WTC11 (cell line): ENCODE measurements at places on chromosomes 4 and X.

- DNase-seq: no peak
Observed at GRCh38 chr4:177371461-177371860, 61.8 kb downstream of the NEIL3 start.

GRCh38 chrX:66760651-66761050 lies 121.8 kb upstream of the EDA2R start:
- no peak for DNase-seq

DNA sequence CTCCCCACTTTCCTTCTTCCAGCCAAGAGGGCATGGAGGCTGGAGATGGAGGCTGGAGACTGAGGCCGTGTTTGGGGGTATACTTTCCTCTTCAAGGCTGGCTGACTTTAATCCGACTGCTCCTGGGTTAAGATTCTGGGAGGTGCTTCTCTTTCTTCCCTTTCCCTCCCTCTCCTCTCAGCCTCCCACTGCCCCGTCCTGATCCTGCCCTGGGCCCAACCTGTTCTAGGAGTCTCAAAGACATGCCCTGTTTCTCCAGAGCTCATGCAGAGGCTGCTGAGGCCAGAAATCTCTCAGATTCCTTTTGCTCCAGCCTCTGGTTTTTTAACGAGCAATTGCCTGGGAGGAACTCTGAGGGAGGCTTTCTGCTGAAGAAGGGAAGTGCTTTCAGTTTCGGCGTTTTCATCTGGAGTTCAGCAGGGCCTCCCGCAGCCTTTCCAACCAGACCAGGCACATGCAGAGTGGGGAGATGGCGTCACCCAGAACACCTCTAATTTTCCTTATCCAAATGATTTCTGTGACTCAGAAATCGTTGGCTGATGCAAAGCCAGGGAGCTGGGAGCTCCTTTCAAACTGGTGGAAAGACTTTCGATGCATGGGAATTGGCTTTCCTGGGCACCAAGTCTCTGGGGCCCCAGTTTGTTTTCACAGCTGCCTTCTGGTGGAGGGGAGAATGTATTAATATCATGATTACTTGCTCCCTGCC lies 34.5 kb upstream of the FAM9C start:
- DNase-seq: no peak

GRCh38 chr4:107870916-107871786 lies 46.4 kb downstream of the SGMS2 start:
- no peak for DNase-seq

- DNase-seq: no peak
Observed at GRCh38 chrX:108332281-108332680, 105.9 kb downstream of the COL4A6 start.

- DNase-seq: no peak
Observed at GRCh38 chrX:118675966-118676349, 51.4 kb upstream of the IL13RA1 start.

DNA sequence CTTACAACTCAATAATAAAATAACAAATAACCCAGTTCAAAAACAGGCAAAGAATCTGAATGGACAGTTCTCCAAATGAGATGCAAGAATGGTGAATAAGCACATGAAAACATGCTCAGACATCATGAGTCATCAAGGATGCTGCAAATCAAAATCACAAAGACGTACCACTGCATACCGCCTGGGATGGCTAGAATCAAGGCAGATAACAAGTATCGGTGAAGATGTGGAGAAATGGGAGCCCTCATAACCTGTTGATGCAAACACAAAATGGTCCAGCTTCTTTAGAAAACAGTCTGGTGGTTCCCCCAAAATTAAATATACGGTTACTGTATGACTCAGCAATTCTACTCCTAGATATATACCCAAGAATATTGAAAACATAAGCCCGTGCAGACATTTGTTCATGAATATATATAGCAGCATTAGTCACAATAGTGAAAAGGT lies 32.5 kb downstream of the AKAP4 start:
- DNase-seq: no peak

DNA sequence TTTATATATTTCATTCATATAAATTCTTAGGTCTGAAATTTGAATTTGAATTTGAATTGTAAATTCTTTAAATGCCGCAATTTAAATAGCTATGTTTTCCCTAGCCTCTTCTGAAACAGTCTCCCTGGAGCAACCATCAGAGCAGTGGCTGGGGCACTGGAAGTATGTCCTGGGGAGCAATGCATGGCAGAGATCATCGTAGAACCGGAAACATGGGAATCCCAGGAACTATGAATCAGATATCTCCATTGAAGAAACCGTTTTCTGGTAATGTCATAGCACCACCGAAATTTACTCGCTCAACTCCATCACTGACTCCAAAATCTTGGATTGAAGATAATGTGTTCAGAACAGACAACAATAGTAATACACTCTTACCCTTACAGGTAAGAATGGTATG lies 4.9 kb downstream of the CPEB2 start:
- DNase-seq: no peak

DNA sequence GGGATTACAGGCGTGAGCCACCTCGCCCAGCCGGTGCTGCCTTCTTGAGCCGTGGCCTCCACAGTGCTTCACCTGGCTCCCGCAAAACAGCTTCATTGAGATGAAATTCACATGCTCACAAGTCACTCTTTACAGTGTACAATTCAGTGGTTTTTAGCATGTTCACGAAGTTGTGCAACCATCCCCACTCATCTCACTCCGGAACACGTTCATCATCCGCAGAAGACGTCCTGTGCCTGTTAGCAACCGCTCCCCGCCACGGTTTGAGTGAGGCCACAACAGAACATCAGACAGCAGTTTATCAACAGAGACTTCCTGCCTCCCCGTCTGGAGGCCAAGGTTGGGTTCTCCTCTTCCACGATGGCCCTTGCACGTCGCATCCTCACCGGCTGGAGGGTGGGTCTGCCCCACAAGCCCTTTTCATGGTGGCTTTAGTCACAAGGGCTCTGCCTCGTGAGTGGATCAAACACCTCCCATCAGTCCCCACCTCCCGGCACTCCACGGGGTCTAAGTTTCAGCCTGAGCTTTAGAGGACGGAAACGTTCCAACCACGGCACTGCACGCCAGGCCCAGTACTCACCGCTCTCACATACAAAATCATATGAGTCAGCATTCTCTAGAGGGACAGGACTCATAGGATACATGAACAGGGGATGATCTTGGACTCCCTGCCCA lies 29.6 kb upstream of the SPON2 start:
- peak; percentile 7 for DNase-seq

GRCh38 chrX:74377282-74377681 lies 44.0 kb upstream of the SLC16A2 start:
- DNase-seq: no peak

DNA sequence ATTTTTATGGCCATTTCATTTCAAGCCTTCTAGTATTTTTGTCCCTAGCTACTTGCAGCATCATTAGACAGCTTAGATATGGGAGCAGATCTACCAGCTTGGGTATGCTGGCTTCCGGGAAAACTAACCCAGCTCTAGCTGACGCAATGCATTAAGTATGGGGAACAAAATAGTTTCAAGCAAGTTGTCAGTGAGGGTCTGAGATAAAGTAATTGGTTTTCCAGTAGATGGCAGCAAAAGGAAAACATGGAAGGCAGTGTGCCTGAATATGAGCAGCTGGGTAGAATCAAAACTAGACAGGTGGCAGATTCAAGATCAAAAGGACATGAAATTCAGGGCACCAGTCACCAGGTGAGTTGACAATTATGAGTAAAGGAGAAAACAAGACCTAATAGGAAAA lies 340.9 kb upstream of the CTSO start:
- DNase-seq: no peak

DNA sequence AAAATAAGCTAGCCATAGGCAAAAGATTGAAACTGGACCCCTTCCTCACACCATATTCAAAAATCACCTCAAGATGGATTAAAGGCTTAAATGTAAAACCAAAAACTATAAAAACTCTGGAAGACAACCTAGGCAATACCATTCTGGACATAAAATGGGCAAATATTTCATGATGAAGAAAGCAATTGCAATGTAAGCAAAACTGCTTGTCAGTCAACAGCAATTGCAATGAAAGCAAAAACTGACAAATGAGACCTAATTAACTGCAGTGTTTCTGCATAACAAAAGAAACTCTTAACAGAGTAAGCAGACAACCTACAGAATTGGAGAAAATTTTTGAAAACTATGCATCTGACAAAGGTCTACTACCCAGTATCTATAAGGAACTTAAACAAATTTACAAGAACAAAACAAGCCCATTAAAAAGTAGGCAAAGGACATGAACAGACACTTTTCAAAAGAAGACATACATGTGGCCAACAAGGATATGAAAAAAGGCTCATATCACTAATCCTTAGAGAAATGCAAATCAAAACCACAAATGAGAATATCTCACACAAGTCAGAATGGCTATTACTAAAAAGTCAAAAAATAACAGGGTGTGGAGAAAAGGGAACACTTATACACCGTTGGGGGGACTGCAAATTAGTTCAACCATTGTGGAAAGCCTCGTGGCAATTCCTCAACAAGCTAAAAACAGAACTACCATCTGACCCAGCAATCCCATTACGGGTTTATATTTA lies 46.7 kb downstream of the CFAP299 start:
- DNase-seq: no peak

GRCh38 chr4:156420623-156421022 lies 467.0 kb upstream of the CTSO start:
- no peak for DNase-seq

- DNase-seq: no peak
Observed at GRCh38 chr4:112546476-112546875, 30.5 kb upstream of the NEUROG2 start.

- DNase-seq: no peak
Observed at GRCh38 chr4:181684310-181684709, 558.9 kb upstream of the TENM3 start.

DNA sequence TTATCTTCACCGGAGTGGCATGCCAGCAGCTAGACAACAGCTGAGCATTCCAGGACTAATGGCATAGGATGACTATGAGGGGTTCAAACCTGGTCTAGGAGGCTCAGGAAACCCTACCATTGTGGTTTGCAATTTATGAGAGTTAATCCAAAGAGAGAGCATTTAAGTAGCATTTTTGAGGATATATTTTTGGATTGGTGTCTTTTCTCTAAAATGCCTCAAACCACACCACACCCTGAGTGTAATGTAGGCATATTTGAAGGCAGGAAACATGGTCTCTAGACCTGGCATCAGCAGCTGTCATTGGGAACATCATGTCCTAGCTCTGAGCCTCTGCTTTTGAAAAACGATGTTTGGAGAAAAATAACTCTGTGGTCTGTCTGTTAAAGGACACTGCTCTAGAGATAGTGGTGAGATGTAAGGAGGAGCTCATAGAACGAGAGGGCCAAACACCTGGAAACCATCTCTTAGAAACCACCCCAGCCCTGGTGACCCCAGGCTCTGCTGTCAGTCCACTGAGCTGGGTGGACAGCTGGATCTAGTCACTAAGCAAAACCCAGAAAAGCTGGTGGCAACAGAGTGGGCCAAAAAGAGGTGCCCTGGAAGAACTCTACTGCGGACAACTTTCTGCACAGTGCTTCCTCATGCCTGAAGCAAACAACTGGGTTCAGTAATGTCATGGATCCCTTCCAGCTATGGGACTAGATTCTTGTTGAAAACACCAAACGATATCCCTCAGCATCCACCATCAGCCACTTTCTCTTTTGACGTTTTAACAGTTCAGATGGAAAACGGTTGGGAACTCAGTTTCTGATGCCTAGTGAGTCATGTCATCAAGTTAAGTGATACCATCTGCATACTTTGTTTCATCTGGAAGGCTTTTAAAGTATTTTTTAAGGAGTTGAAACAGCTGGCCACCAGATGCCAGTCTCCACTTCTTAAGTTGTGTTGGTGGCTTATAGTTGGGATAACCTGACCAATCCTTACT lies 100.2 kb upstream of the C1QTNF7 start:
- DNase-seq: no peak

- no peak for DNase-seq
Observed at GRCh38 chr4:124535003-124535402, 177.5 kb downstream of the ANKRD50 start.

- DNase-seq: no peak
Observed at GRCh38 chrX:41516456-41516855, 69.3 kb downstream of the NYX start.

DNA sequence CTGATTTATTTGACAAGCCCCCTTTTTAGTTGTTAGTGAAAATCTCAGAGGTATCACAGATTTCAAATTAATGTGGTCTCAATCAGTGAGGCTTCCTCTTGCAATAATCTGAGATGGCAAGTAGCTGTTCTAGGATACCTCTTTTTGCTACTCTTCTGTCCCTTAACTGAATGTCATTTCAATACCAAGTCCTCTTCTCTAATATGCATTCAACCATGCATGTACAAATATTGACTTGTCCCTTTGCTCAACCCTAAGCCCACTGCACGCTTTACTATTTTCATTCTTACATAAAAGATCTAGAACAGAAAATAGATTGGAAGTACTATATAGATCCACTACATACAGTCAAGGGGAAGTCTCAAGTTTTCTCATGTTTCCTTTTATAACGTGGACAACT lies 164.2 kb downstream of the CBR4 start:
- DNase-seq: no peak

- DNase-seq: no peak
Observed at GRCh38 chr4:53122280-53123116, 243.4 kb downstream of the SCFD2 start.

GRCh38 chr4:91256043-91256442 lies 1047.7 kb upstream of the GRID2 start:
- DNase-seq: peak; percentile 52

GRCh38 chr4:75584067-75584466 lies 28.2 kb downstream of the ODAPH start:
- no peak for DNase-seq

- no peak for DNase-seq
Observed at GRCh38 chrX:17537723-17538243, 162.8 kb downstream of the NHS start.

DNA sequence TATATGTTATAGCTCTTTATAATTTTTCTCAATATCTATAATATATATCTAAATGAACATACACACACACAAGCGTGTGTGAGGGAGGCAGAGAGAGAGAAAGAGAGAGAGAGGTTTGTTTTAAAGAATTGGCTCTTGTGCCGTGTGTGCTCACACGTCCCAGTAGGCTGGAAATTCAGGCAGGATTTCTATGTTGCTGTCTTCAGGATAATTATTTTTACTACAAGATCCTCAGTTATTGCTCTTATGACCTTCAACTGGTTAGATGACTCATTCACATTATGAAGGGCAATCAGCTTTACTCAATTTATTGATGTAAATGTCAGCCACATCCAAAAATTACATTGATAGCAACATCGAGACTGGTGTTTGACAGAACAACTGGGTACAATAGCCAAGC lies 1520.7 kb upstream of the PCDH7 start:
- no peak for DNase-seq

DNA sequence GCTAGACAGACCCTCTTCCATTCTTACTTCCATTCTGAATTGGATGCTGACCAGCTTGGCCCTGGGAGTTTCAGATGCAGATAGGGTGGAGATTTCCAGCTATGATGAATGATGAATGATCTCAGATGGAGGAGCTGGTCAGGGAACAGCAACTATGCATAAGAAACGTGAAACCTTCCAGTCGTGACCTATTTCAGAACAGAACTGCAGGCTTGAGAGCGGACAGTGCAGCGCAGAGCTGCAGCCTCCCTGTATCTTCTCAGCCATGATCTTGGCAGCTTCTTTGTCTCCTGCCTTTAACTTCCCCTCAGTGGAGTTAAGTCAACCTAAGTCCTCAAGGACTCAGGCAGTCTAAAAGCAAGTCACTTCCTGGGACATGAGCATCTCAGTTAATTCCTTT lies 43.3 kb upstream of the HAND2 start:
- no peak for DNase-seq

- no peak for DNase-seq
Observed at GRCh38 chr4:37620176-37620575, 66.0 kb downstream of the RELL1 start.

GRCh38 chr4:128635141-128635954 lies 174.2 kb upstream of the JADE1 start:
- no peak for DNase-seq
